Large intestine (tissue), 12 donors: ENCODE measurements at places on chromosomes 13 and 19.

GRCh38 chr19:8089664-8090601 lies 37.4 kb downstream of the CCL25 start:
- no peak for DNase-seq

- no peak for DNase-seq
Measured at GRCh38 chr19:19470579-19470978, 44.8 kb downstream of the TSSK6 start.

DNA sequence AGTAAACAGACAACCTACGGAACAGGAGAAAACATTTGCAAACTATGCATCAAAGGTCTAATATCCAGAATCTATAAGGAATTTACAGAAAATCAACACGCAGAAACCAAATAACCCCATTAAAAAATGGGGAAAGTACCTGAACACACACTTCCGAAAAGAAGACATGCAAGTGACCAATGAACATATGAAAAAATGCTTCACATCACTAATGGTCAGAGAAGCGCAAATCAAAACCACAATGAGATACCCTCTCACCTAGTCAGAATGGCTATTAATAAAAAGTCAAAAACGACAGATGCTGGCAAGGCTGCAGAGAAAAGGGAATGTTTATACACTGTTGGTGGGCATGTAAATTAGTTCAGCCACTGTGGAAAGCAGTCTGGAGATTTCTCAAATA lies 29.5 kb downstream of the SLC25A15 start:
- no peak for DNase-seq

GRCh38 chr19:40893112-40893511 lies 11.1 kb upstream of the CYP2A7 start:
- no peak for DNase-seq

DNA sequence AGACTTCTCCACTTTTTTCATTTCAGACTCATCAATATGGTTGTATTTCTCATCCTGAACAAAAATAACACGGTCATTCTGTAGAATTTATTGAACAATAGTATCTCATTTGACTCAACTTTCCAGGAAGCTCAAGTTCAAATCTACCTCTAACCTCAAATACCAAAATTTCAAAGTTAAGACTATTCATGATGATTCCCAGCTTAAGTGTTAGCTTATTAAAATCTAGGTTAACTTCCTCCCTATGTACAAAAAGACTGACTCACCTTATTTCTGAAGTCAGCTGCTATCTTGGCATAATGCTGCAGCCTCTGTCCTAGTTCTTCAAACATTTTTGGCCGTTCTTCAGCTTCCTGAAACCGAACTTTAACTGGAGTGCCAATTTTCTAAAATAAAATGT lies 23.2 kb downstream of the HSPH1 start:
- DNase-seq, result no peak

DNA sequence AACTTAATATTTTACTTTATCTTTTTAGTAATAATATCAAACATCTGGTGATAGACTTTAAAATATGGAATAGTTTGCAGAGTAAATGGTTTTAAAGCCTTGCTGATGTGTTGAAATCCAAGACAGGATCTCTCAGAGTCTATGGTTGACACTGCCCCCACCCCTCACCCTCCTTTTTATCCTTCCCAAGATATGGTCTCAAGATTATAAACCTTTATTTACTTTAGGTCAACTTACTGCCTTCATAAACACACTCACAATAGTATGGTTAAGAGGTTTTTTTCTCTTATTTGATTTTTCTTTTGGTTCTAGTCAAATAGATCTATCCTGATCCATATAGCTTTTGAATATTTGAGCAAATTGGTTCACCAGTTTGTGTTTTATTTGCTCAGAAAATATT lies 39.0 kb downstream of the PAN3 start:
- DNase-seq, result no peak

- DNase-seq, result no peak
Measured at GRCh38 chr13:29748097-29748496, 102.3 kb downstream of the UBL3 start.

DNA sequence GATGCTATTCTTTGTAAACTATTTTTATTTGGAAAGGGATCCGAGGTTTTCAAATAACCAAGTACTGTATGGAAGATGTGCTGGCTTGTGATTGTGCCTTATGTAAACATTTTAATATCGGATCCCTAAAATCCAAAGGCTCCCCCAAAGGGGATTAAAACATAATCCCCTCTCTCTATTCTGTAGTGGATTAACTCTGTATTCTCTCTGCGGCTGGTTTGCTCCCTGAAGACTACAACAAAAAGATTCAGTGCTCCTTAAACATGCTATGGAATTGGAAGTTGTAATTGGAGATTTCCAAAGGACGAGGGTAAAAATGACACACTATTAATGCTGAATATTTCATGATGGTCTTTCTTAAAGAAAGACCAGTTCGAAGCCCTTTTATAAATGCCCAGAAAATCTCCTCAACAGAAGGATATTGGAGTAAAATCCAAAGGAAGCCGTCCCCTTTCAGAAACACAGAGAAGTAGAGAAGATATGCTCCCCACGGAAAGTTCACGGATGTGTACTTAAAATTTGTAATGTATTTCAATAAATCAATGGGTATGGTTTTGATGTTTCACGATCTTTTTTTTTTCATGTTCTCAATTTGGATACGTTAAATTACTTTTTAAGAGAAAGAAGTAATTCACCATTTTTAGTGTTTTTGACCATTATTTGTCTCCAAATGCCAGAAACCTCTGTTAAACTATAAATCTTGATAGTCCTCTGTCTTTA lies 6.5 kb downstream of the MAB21L1 start:
- DNase-seq, result no peak

- peak; percentile 33 for DNase-seq
Measured at GRCh38 chr13:100613031-100613430, 24.4 kb upstream of the GGACT start.

GRCh38 chr13:88074794-88075510 lies 403.8 kb downstream of the SLITRK5 start:
- no peak for DNase-seq

- no peak for DNase-seq
Measured at GRCh38 chr19:15427991-15428471, 9.2 kb upstream of the AKAP8L start.

DNA sequence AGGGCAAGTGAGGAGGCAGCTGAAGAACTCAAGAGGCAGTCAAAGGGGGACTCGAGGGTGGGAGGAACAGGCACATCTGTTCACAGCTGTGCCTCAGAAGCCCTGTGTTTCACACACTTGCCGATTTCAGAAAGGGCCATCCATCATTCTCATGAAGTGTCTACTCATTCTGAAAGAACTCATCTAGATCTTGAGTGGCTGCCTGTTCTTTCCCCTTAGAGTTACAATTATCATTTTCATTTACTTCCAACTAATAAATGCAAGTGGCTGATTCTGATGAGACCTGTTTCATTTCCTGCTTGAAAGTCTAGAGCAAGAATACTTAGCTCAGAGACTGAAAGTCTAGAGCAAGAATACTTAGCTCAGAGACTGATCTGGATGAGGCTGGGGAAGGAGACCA lies 1145.1 kb downstream of the UQCRFS1 start:
- DNase-seq, result no peak

DNA sequence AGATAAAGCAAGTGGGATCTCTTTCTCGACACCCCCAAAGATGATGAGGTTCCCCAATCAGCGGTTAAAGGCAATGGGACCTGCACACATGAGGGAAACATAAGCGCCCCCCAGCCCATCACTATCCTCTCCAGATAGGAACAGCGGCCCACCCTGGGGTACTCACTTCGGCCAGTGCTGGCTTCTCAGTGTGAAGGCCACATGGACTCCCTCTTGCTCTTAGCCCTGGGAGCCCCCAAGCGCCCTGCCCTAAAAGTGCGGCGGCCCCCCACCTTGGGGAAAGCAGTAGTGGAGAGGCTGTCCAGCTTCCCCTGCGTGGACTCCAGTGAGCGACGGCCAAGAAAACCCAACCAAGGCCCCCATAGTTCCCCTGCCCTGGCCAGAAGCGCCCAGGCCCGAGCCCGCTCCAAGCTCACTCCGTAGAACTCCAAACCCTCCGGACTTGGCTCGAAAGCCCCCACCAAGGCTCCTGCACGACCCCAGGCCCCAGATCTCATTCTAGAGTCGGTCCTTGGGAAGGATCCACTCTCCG lies 1.0 kb downstream of the CACNA1A start:
- no peak for DNase-seq

DNA sequence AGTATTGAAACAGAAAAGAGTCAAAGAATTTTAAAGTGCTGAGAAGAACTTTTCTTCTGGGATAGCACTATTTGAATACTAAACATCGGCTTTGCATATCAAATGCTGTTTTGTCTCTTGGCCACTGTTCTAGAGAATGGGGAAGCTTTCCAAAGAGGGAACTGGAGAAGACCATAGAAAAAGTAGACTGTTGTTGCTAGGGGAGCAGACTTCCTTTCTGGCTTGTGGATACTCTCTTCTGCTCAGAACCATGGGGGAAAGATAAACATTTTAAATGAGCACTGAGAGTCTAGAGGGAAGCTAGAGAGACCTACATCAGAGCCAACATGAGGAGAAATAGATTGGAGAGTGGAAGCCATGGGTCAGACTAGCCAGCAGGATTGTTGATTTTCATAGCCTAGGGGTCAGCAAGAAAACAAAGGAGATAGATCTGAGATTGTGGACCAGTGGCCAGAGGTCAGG lies 315.7 kb downstream of the KCTD12 start:
- no peak for DNase-seq

DNA sequence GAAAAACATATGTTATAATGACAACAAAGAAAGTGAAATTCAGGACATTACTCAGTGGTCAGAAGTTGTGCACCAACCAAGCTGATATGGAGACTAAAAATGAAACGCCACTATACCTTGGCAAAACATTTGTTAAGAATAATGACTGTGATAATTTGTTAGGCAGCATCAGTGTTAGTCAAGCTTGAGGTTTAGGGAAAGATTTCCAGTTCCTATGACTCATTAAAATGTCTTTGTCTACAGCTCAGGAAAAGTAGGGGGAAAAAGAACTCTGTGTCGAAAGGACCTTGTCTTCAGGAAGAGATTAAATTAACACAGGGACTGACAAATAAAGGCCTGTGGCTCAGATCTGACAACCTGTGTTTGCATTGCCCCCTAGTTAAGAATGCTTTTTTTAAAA lies 764.1 kb upstream of the SLITRK6 start:
- no peak for DNase-seq

- no peak for DNase-seq
Measured at GRCh38 chr13:44281252-44282000, 92.2 kb upstream of the SERP2 start.

DNA sequence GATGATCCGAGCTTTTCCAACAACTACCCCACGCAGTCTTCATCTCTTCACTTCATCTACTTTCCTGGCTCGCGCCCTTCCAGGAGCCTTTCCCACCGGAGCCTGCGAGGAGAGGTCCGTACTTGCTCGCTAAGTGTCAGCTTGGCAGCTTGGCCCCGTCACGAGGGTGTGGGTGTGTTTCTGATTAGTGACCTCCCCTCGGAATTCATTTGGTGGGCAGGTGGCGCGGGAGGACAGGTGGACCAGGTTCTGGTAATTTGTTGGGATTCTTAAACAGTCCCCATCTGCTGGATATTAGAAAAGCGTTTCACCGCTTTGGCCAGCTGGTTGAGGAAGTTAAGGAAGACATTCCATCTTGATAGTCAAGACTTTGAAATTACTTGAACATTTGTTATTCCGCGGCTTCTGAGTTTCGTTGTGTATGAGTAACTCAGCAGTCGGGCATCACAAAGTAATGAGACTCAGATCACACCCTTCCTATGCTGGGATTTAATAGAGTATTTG lies 515 bp downstream of the UFM1 start:
- peak; percentile 90 for DNase-seq

DNA sequence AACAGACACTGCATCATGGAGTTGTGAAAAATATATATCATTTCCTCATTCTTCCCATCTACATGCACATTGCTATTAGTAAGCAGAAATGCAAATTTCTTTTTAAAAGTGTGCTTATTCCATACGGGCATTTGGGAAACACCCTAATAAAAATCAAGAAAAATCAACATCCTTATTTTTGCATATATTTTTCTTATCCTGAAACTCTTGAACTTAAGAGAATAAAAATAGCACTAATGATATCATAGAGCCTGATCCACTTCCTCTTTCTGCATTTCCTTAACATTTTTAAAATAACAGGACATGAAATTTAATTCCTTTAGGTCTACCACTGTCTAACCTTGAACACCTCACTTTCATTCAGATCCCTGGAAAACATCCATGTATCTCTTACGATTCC lies 123.3 kb downstream of the VWA8 start:
- DNase-seq, result no peak

GRCh38 chr13:50244713-50245574 lies 229.7 kb downstream of the KCNRG start:
- no peak for DNase-seq

- no peak for DNase-seq
Measured at GRCh38 chr19:18629166-18630088, 7.4 kb upstream of the KLHL26 start.

- no peak for DNase-seq
Measured at GRCh38 chr13:79591493-79591892, 110.5 kb downstream of the NDFIP2 start.

DNA sequence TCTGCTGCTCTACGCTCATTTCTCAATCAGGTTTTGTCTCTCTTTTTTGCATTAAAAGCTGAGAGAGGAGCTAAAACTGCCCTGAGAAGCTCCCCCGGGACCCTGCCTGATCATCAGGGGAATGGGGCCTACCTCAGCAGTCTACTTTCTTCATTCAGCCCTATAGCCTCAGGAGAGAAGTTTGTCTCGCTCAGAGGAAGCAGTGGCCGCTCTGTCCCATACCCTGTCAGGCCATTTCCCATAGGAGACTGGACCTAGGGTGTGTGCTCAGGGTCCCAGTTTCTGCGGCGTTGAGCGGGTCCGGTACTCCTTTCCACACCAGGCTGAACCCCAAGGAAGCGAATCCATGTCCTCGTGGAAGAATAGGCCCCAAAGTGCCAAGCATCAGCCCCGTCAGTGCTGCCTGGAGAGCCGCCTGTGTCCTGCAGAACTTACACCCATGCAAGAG lies 21.7 kb downstream of the UBE2L5 start:
- no peak for DNase-seq

GRCh38 chr13:110307767-110308655 lies 927 bp downstream of the COL4A2 start:
- DNase-seq, result no peak

DNA sequence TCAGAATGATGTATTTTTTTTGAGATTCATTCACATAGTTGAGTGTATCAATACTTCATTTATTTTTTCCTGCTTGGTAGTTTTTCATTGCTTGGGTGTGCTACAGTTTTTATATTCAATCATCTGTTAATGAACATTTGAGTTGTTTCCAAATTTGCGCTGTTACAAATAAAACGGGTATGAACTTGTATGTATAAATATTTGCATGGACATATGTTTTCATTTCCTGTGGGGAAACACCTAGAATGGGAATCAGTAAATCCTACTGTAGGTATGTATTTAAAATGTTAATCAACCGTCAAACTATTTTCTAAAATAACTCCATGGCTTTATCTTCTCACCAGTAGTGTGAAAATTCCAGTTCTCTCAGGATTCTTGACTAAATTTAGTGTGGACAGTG lies 826.3 kb downstream of the EFNB2 start:
- no peak for DNase-seq

DNA sequence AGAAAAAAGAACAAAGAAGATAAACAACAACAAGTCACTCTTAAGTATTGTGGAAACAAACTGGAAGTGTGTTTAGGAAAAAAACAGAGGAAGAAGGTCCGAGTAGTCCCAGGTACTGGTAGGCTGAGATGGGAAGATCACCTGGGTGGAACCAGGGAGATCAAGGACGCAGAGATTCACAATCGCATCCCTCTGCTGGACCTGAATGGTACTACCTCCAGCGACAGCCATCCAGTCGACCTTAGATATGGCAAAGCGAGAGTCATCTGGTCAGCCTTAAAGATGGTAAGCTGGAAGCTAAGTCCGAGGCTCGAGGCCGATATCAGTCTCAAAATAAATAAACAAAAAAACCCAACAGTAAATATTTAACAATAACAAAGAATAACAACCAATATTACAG lies 44.9 kb upstream of the ZNF91 start:
- DNase-seq, result no peak
